Myocyte (in vitro differentiated cells): ENCODE measurements at places on chromosomes 12 and 14. TPM values are rescaled to one million over a fixed set of nuclear protein-coding genes. Genes with fewer than 3 reads are reported as not detected.

DNA sequence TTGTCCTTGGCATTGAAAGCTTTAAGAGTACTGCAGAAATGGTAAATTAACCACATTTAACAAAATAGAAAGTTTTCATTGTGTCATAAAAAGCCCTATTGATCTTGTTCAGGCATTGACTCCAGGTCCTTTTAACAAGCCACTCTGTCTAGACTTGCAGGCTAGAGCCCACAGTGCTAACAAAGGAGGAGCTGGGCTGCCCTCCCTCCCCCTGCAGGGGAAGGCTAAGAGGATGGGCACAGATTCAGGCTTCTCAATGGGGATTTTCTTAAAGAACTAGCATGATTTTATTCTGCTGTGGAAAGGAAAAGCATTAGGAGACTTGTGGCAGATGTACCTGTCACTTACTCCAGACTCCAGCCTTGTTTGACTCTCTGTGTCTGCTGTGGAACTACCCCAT, 463.6 kb downstream of the NRXN3 start:
- no peak for DNase-seq

GRCh38 chr12:22333186-22333712, 1.3 kb downstream of the ST8SIA1 start:
- no peak for DNase-seq

LRRC10 gene
- total RNA-seq, result not detected in 2 replicates

- no peak for DNase-seq
These were observed 9.8 kb upstream of the IQSEC3 start for GRCh38 chr12:56683-57346.

DNA sequence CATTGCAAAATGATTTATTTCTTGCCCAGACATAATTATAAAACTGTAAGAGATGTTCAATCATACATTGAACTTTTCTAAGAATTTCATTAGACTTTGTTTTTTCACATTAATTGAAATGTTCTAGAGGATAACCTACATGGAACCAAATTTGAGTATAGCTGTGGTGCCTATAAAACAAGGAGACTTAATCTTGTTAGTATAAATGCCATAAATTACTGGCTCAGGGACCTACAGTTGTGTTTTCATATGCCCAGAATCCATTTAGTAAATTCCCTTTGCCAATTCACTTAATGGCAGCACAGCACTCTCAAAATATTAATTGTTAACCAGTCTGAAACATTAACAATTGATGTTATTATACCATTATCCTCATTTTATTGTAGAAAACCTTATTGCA, 488.5 kb downstream of the NELL2 start:
- no peak for DNase-seq

DNA sequence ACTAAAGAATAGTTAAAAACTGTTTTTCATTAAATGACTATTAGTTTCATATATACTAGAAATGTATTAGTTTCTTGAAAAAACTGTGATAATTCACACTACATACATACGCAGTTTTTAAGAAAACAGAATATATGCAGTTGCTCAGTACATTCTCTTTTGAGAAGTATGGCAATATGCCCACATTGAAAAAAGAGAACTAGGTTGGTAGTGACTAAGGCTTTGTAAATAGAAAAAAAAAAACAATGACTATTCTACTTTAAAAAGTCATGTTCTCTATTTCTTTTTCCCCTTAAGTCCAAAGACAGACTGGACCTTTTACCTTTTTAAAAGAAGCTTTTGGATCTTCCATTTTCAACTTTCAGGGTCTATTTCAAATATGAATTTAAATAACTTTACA, 25.0 kb downstream of the SNX6 start:
- peak; percentile 13 for DNase-seq

DNA sequence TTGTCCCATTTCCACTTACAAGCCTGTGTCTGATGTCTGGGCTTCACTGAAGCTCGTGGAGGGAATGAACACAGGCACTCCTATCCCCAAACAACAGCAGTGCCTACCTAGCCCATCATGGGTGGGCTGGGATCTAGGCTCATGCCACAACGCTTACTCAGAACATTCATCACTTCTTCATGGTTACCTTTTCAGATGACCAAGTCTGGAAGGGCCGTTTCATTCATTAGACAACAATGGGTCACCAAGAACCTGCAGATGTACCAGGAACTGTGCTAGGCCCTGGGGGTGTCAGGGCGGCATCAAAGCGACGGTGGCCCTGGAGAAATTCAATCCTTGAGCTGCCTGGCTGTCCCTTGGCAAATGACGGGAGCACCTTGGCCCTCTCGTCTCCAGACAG, 64.9 kb upstream of the FZD10 start:
- no peak for DNase-seq

GRCh38 chr12:54009171-54010052, 627 bp downstream of the HOXC8 start:
- peak; percentile 55 for DNase-seq

RHOF gene
- total RNA-seq, result 2.3 and 2.4 TPM in 2 replicates

DNA sequence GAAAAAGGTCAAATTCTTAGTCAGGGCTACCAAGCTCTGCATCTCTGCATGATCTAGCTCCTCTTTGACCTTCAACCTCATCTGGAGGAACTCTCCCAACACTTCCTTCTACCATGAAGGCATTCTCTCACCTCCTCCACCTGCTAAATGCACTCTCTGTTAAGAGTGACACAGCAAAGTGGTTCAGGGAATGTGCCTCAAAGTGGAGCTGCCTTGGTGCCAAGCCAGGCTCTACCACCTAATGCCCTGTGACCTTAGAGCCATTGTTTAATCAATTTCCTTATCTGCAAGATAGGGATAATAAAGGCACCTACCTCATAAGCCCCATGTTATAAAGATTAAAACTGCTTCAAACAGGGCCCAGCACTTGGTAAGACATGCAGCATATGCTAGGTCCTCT, 236.7 kb downstream of the ANO2 start:
- DNase-seq, result no peak

- DNase-seq, result no peak
These were observed 33.4 kb downstream of the VCPKMT start for GRCh38 chr14:50082784-50083466.

GRCh38 chr14:91636604-91637003, 95.3 kb downstream of the CATSPERB start:
- DNase-seq, result peak; percentile 19

KLHDC1 gene
- total RNA-seq, result 4.9 and 6.1 TPM in 2 replicates

MSRB3 gene
- total RNA-seq, result 47.3 and 53.9 TPM in 2 replicates

TMEM132C gene
- not detected in 2 replicates for total RNA-seq

DNA sequence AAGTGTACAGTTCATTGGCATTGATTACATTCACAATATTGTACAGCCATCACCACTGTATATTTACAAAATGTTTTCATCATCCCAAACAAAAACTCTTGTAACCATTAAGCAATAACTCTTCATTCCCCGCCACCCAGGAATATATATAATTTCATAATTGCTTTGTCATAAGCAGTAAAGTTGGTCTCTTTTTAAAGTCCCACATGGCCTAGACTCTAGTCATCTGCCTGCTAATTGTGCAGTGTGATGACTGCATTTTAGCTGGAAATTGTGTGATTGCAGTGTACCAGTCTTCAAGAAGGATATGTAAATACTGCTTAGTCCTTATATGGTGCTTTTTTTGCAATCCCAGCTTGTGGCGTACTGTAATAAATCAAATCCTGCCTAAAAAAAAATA, 75.1 kb upstream of the ATP2A2 start:
- DNase-seq, result no peak

RTL1 gene
- not detected in 2 replicates for total RNA-seq

- no peak for DNase-seq
These were observed 1.1 kb downstream of the PPP4R4 start for GRCh38 chr14:94175011-94175745.

LIN7A gene
- total RNA-seq, result 0.21 and 0.26 TPM in 2 replicates

GRCh38 chr14:58625438-58625837, 12.3 kb upstream of the DACT1 start:
- no peak for DNase-seq

- no peak for DNase-seq
These were observed 23.3 kb downstream of the STXBP6 start for GRCh38 chr14:25026476-25027137.

DNA sequence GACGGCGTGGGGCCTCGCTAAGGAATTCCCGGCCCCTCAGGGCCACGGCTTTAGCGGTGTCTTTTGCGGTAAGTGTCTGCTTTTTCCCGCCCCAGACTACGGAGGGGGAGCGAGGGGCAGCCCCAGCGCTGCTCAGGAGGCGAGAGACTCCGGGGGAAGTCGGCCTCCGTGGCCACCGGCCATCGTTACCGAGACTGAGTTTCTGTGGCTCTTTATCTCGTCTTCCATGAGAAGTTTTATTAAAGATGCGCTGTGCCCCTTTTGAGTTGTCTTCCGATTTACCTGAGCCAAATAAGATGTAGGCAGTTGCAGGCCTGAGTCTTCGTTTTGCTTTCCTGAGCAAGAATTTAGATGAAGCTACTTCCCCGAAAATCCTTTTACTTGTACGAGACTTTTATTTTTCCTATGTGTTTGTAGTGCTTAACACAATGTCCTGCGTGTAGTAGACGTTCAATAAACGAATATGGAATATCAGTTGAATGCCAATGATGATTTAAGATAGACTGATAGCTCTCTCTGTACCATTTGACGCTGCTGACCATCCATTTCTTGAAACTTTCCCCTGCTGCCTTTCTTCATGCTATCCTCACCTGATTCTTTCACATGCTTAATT, 462 bp downstream of the SRP54 start:
- no peak for DNase-seq

- DNase-seq, result no peak
These were observed 201.2 kb downstream of the TTC8 start for GRCh38 chr14:89025561-89026236.

DNA sequence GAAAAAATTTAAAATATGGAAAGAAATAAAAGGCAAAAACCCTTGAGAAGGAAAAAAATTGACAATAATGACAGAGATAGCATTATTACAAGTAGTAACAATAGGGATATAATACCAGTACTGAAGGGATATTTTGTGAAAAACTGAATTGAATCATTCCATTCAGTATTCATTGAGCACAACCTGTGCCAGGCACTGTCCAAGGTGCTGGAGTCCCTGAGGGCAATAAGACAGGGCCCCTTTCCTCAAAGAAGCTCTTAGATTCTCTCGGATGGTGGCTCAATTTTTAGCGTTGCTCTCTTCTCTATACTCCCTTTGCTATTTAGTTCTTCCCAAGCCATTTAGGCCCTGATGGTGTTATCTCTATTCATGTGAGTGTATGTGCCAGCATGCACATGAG, 34.3 kb upstream of the GAS2L3 start:
- DNase-seq, result peak; percentile 68

ACOT4 gene
- total RNA-seq, result 0.05 and 0.13 TPM in 2 replicates

NINJ2 gene
- total RNA-seq, result 0.13 TPM in 1 of 2 replicates, not detected in the other

DLGAP5 gene
- total RNA-seq, result 0.27 and 0.94 TPM in 2 replicates

DNA sequence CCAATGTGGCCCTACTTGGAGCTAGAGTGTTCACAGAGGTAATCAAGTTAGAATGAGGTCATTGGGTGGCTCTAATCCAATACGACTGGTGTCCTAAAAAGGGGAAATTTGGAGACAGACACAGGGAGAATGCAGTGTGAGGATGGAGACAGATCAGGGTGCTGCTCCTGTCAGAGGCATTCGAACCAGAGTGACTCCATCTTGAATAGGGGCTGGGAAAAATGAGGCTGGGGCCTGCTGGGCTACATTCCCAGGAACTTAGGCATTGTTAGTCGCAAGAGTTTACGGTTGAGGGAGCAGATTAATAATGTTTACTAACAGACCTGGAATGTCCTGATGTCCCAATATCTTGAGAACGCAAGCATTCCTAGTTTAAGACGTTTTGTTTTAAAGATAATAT, 20.2 kb downstream of the TNFAIP2 start:
- DNase-seq, result no peak
